ENCODE measurements at places on chromosomes 4 and X.

DNA sequence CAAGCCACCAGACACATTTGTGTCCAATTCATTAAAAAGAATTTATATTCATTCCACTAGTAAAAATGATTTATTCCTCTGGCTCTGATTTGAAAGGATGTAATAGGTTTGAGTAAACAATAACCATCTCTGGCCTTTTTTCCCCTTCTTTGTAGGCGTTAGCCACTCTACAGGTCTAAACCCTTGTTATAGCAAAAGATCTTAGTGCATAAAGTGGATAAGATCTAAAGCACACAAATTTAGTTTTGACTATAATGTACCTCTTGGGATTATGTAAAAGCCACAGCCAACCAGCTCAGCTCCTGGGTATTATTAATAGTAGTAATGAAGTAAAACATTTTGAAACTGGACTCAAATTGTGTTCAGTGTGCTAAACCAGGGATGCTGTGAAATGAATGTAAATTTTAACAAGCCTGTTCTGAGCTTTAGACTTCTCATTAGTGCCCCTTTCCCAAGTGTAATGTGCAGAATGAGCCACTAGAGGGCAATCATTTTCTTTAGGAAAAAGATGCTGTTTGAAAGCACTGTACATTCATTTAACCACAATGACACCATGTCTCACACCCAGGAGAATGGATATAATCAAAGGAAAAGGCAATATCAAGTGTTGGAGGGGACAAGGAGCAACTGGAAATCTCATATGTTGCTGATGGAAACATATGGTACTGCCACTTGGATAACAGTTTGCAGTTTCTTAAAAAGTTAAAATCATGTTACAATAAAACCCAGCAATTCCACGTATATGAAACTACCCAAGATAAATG, 69.7 kb downstream of the KLHL8 start:
- no peak for DNase-seq

GRCh38 chr4:187826725-187827124, 168.8 kb upstream of the ZFP42 start:
- DNase-seq, result no peak

GRCh38 chrX:154526901-154527675, 11.1 kb upstream of the FAM3A start:
- DNase-seq, result peak; percentile 84

DNA sequence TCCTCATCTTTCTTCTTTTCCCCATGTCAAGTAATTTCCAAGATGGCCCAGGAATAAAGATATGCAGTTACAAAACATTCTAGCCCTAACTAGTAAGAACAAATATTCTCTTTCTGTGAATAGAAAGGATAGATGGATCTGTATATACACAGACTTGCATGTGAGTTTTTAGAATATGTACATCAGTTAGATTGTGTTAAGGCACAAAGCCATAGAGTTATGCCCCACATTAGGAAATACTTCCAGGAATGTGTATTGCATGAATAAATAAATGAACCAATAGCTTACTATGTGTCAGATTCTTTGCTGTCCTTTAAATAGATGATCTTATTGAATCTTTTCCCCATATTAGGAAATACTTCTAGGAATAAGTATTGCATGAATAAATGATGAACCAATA, 46.0 kb upstream of the TMPRSS11E start:
- no peak for DNase-seq

GRCh38 chr4:7647600-7648543, 213.1 kb upstream of the PSAPL1 start:
- DNase-seq, result no peak

GRCh38 chr4:189802884-189803283, 137.8 kb upstream of the FRG1 start:
- no peak for DNase-seq

DNA sequence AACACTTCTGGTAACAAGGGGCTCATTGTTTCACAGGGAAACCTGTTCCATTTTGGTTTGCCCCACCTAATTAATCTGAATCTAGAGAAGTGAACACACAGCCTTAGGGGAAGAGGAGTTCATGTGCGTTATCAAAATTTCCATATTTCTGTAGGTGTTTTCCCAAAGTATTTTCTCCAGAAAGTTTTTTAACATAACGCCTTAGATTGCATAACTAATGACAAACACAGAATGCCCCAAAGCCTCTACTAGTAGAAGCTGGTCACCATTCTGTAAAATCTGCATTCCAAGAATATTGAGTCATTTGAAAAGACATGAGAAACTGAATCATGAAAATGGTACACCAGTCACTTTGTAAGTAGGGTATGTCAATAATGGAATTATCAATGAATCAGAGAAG, 41.1 kb downstream of the IL13RA2 start:
- no peak for DNase-seq

GRCh38 chrX:118974088-118974907, at the start of gene LONRF3:
TSS of gene LONRF3 (plus strand) at chrX:118974618. CDS start at chrX:118974781, 163 bp downstream.
- peak; percentile 87 for DNase-seq

- DNase-seq, result no peak
These were observed at the start of gene UNC5C for GRCh38 chr4:95548738-95549245. TSS of gene UNC5C (minus strand) at chr4:95548973.

DNA sequence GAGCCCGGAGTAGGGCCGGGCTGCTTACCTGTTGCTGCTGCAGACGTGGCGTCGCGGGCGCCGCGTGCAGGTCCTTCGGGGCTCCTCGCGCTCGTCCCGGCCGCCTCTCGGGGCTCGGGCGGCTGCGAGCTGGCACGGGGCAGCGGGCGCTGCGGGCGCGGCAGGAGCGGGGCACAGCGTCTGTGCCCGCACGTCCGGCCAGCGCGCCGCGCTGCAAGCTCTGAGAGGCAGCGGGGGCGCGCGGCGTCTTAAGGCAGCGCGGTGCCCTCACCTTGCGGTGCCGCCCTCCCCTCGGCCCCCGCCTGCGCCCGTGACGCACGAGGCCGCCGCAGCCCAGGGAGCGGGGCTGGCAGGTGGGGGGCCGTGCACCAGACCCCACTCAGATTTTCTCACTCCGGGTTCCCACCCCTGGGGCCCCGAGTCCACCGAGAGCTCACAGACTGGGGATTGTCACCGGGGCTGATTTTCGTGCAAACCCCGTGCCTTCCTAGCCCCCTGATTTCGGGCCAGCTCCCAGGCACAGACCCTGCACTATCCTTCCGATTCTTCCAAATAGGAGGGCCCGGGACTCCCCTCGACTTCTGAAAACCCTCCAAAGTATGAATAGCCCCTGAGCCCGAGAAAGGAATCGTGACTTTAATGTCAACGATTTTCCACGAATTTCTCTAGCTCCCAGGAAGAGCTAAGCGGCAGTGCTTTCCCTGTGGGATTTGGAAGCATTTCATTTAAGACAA, at the start of gene GPR101:
Gene GPR101, minus strand, starts transcription at position 222 of the 734 bp plus-strand sequence. CDS start 2,321 bp downstream, outside the sequence.
- DNase-seq, result no peak

DNA sequence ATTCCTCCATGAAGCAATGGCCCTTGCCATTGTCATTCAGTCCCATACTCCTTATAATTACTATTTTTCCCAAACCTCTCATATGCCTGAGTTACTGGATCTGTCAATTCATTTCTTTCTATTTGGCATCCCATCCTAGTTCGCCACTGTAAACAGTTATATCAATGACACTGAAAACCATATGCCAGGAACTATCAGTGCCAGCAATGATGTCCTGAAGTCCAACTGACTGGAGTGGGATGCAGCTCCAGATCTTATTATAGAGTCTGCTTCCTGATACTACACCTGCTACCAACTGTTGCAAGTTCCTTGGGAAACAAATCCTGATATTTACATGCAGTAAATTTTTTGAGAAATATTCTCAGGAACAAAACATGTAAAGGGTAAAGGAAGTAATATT, 27.0 kb upstream of the BANK1 start:
- DNase-seq, result no peak

- DNase-seq, result no peak
These were observed 48.5 kb upstream of the STIM2 start for GRCh38 chr4:26812049-26812714.

GRCh38 chrX:72644946-72645345, 69.2 kb downstream of the PHKA1 start:
- DNase-seq, result no peak

GRCh38 chr4:37455301-37456131, 211.0 kb downstream of the NWD2 start:
- no peak for DNase-seq

DNA sequence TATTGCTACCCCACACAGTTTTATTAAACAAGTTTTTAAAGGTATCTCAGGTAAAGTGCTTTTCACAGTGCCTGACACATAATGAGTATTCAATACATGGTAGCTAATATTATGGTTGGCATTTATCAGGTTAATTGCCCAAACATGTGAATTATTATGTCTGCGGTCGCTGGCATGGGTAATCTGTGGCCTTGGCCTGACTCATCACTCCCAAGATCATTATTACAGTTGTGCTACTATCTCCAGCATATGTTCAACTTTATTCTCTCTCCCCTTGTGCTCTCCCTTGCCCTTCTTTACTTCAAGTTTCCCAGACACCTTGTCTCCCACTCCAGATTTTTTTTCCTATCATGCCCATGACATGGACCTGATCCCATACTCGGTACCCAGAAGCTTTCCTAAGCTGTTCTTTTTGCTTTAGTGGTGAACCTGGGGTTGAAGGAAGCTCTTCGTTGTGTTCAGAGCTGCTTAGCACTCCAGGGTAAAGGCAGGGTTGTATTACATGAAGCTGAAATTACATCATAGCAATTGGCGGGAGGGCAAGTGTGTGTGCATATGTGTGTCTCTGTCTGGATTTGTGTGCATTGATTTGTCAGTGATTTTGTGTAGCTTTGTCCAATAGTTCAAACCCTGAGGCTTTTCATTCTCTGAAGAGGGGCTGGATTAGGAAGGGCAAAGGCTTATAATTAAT, 176.5 kb upstream of the NRK start:
- no peak for DNase-seq

DNA sequence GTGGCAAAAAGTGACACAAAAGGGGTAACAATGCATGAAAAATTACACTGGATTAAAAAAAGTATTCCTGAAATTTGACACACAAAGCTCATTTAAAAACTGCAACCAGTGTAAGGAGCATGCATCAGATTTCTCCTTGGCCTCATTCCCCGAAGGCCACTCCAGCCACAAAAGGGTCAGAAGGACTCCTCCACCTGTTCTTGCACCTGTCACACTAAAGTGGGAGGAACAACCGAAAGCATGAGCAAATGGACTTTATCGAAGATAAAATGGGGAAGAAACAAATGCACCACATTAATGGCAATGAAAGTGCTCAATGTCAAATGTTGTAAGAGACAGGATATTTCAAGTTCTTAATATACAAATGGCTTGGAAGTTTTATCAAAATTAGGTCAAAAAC, 88.2 kb downstream of the ADGRA3 start:
- DNase-seq, result no peak

DNA sequence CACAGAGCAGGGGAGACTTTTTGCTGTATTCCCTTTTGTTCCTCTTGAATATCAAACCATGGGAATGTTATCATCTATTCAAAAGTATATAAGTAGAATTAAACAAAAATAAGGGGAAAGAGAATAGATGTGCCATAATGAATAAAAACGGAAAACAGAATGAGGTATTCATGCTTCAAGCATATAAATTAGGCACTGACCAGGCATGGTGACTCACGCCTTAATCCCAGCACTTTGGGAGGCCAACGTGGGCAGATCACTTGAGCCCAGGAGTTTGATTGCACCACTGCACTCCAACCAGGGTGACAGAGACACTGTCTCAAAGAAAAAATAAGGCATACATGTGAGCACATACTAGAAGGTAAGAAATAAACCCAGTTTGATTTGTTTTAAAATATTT, 16.3 kb upstream of the NEUROG2 start:
- no peak for DNase-seq

DNA sequence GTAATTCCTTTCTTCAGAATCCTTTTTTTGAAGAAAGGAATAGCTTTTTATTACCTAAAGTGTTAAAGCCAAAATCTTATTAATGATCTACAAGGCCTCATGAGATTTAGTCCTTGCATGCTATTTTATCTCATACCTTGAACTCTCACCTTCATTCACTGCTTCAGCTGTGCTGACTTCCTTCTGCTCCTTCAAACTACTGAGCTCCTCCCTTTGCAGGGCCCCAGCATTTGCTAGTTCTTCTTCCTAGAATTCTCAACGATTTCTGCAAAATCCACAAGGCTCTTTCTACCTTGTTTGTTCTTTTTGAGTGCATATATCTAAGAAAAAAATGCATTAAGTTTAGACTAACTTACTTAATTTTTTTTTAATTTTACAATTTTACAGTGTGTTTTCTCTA, 619.5 kb downstream of the EPHA5 start:
- no peak for DNase-seq

DNA sequence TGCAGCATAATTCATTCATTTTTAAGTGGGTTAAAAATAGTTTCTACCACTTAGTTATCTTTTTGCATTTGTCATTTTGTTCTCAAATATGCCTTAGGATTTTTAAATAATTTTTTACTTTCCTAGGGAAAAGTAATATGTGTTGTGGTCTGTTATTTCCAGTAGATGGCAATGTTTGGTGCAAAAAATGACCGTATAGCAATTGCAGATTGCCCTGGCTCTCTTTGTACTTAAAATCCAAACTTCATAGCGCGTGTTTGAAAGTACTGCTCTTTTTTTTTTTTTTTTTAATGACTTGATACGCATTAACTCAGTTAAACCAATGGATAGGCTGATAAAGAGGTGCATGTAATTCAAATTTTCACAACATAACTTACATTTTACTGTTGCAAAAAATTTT, 74.4 kb upstream of the RBMX start:
- no peak for DNase-seq

DNA sequence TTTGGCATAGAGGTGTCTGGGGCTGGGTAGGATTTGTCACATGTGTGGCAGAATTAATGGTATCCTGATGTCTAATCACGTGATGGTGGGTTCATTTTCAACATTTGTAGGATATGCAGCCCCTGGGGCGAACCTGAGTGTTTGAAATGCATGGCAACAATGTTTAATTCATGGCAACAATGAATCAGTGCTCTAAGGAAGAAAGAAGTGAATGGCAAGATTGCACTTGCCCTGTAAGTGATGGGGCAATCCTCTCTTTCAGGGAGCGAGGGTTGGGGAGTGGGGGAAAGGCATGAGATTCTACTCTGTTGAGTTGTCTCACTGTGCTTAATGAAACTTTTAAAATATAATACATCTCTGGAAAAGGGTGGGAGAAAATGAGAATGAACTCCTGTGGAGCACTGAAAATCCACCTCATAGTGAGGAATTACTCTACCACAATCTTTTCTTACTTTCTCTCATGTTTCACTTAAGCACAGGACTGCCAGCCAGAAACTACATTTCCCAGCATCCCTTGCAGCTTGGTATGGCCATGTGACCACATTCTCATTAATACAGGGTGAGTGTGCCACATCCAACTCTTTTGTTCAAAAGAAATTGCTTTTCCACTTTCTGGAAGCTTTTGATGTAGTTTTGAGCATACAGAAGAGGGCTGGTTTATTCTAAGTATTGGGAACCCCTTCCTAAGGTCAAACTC, 64.0 kb upstream of the PGM2 start:
- no peak for DNase-seq
